Tibial nerve (tissue), 4 donors: ENCODE measurements at places on chromosomes 5 and 9.

DNA sequence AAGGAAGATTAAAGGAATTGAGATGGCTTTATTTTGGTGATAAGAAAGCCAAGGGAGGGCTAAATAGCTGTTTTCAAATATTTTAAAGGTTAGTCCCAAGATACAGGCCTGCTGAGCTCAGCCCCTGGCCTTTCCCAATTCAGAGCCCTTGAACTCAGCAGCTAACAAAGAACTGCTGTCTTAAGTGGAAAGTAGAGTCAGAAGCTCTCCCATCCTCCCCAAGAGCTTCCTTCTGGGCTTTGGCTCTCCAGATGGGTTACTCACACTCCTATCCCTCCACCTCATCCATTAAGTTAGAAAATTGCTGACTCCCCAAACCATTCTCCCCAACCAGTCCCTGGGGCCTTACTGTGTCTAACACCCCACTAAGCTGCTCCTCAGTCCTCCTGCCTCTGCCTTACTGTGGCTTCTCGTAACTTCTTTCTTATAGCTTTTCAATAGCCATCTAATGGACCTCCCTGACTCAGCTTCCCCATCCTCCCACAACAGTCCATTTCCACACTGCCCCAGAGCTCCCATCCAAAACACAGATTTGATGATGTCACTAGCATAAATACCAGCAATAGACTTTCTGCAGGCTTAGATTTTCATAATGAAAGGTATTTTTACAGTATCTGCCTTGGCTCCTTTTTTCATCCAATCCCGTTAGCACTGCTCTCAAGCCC, 239.1 kb downstream of the ENC1 start:
- no peak for DNase-seq

GRCh38 chr5:14732991-14733390, 68.5 kb downstream of the OTULIN start:
- no peak for DNase-seq

DNA sequence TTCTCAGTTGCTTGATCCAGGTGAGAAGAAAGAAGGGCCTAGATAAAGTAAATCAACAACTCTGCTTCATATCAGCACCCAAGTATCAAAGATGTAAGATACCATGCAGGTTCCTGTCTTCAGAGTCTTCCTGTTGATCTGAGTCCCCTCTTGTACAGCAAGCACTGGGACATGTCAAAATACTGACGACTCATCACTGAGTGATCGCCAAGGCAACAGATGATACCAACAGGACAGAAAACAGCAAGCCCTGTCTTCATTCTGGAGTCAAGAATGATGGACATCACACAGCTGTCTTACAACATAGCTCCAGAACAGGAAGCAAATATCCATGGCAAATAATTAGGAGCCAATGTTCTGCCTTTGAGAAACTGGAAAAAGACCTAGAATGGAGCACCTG, 83.7 kb downstream of the TARS1 start:
- no peak for DNase-seq

GRCh38 chr5:80957031-80957761, 3.0 kb upstream of the RASGRF2 start:
- DNase-seq = no peak

- no peak for DNase-seq
Observed at GRCh38 chr5:21709770-21710169, 1143.4 kb downstream of the CDH12 start.

DNA sequence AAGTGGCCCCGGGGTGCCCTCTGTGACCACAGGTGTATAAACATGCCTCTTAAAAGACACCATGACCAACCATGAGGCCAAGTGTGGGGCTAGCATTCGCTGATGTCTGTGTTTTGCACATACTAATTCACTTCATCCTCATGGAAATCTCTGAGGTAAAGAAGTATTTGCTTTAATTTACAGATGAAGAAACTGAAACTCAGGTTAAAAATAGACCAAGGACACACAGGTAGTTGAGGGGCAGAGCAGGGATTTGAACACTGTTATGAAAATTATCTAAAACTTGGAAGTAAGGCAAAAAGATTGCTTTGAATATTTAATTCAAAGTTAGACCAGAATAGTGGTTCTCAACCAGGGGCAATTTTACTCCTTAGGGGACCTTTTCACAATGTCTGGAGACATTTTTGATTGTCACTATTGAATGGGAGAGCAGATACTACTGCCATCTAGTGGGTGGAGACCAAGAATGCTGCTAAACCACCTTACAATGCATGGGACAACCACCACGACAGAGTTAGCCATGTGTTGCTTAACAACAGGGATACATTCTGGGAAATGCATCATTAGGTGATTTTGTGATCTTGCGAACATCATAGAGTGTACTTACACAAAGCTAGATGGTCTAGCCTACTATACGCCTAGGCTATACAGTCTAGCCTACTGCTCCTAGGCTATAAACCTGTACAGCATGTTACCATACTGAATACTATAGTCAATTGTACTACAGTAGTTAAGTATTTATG, 8.0 kb upstream of the FXN start:
- DNase-seq = no peak

GRCh38 chr5:159459951-159460538, 129.8 kb upstream of the IL12B start:
- no peak for DNase-seq

DNA sequence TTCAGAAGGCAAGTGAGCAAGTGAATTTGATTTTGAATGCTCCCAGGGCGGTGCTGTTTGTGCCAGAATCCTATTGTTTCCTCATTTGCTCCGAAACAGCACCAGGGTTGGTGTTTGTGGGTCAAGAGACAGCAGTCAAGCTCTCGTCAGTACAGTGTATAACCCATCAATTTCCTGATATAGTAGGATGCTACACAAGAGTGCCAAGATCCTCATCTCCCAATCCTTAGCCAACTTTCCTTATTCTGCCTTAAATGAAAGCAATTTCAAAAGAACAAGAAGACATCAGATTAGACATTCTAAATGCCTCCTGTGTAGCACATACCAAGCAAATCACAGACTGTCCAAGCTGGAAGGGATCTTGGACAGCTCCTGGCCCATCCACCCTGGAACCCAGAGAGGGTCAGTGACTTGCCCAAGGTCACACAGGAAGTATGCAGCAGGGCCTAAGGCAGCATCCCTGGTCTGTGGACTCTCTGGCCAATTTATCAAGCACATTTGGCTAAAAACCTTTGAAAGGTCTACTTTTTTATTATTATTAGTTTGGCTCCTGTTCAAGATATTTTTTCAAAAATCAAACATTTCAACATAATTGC, 4.5 kb downstream of the WHRN start:
- DNase-seq = no peak

- DNase-seq = no peak
Observed at GRCh38 chr9:34443976-34444375, 14.4 kb downstream of the FAM219A start.

GRCh38 chr5:103117471-103117991, 2.4 kb downstream of the GIN1 start:
- no peak for DNase-seq

DNA sequence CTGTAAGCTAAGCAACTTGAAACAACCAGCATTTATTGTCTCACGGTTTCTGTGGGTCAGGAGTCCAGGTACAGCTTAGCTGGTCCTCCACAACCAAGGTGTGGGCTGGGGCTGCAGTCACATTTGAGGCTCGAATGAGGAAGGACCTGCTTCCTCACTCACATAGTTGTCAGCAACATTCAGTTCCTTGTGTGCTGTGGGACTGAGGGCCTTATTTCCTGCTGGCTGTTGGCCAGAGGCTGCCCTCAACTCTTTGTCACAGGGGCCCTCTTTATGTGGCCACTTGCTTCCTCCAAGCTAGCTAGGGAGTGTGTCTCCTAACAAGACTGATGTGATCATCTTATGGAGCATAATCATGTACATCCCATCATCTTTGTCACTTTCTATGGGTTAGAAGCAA, 29.2 kb upstream of the SEMA4D start:
- DNase-seq = no peak

DNA sequence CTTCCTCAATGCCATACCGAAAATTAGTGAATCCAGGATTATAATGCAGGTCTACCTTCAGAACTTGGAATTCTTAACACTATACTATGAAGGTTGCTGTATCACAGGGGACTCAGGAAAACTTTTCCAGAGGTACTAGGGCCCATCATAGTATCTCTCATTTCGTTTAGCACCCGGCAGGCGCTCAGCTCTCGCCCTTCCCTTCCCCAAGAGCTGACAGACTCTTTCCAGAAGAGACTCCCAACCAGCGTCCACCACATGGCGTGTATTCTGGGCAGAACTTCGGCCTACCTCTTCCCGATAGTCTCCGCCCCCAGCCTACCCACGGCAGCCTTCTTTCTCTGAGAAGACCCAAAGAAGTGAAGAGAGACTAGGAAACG, 271 bp downstream of the NOL8 start:
- DNase-seq = no peak

DNA sequence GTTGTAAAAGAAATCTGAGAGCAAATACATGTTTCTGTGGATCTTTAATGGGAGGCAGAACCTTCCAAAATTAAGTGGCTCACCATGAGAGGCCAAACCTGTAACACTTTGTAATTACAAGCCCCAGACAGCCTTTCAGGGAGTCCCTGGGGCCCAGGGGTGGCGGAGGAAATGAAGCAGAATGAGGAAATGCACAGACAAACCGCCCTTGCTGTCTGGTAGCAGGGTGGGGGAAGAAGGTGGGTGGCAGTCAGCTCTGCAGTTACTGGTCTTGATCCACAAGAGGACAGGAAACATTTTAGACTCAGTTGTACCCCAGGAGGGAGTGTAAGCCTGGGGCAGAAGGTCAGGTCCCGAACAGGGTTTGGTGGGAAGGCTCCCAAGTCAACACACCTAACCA, 6.5 kb downstream of the ARL14EPL start:
- DNase-seq = no peak

DNA sequence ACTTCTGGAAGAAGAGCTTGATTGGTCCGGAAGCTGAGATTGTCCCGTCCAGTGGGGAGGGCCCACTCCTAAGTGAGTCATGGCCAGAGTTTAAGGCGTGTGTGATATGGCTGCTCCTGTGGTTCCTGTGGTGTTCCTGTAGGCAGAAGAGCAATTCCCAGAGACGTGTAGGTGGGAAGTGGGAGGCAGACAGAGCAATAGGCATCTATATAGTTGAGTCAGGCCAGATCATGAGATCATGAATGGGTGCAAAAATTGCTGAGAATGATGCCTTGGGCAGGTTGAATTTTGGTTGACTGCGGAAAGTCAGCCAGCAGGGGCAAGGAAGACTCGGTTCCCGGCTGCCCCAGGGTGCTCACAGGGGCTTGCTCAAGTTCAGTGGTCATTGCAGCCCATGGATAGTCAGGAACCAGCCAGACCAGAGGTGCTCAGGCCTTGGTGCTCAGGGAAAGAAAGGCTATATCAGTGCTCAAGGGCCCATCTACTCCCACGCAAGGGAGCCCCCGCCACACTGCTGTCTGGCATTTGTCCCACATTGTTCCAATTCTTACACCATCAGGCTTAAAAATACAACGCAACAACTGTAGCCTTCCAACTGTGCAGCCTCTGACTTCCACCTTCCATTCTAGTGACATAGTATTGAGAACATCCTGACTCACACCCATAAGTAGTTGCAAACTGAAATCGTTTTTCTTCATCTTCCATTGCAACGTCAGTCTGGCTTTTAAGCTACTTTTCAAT, 21.0 kb upstream of the GSN start:
- no peak for DNase-seq

DNA sequence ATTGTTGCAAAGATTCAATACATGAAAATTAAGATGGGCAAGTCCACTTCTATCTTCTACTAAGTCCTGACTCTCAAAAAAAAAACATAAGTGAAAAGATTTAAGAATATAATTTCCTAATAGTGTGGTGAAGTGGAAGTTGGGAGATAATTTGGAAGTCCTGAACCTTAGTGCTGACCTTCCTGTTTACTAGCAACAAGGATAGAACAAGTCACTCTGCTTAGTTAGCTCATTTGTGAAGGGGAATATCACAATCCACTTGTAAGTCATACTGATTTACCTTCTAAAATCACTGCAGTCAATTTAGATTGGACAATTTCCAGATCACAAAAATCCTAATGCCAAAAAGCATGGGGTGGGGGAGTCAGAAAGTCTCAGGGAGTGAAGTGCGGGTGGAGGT, 43.4 kb upstream of the PCSK5 start:
- DNase-seq = no peak

- no peak for DNase-seq
Observed at GRCh38 chr5:163496286-163496685, 9.1 kb upstream of the MAT2B start.

DNA sequence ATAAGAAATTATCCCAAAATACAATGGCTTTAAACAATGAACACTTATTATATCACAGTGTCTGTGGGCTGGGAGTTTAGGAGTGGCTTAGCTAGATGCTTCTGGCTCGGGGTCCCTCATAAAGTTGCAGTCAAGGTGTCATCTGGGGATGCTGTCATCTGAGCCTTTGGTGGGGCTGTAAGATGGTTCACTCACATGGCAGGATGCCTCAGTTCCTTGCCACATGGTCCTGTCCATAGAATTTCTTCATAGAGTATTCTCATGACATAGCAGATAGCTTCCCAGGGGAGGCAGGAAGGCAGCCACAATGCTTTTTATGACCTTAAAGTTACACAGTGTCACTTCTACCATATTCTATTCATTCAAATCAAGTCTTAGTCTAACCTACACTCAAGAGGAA, 51.2 kb upstream of the HMHB1 start:
- no peak for DNase-seq

- DNase-seq = no peak
Observed at GRCh38 chr5:116772806-116773205, 198.2 kb upstream of the SEMA6A start.

- no peak for DNase-seq
Observed at GRCh38 chr5:38872826-38873225, 27.0 kb downstream of the OSMR start.

GRCh38 chr9:100196828-100197227, 97.8 kb downstream of the INVS start:
- no peak for DNase-seq

GRCh38 chr5:174816858-174817257, 92.5 kb downstream of the MSX2 start:
- DNase-seq = no peak

GRCh38 chr9:136784997-136785361, 6.2 kb upstream of the TMEM141 start:
- DNase-seq = no peak

GRCh38 chr9:127968042-127968441, 12.7 kb downstream of the EEIG1 start:
- no peak for DNase-seq

GRCh38 chr5:149731332-149731616, 1.2 kb downstream of the PPARGC1B start:
- no peak for DNase-seq

GRCh38 chr5:114237766-114238165, 124.1 kb upstream of the KCNN2 start:
- no peak for DNase-seq

DNA sequence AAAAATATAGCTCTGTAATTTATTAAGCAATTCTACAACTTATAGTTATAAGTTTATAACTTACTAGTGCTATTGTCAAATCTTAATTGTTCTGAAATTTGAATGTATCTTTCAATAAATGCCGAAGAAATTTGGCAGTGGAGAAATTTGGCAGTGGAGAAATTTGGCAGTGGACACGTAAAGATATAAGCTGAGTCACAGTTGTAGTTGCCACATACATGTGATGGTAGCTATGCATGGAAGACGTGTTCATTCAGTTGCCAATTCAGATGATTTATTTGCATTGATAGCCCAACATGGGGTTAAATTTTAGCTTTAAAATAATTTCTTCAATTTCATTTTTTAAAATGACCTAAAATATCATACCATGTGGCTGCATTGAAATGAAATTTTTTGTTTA, 127.8 kb upstream of the NR4A3 start:
- DNase-seq = no peak

GRCh38 chr5:52774005-52774410, 13.7 kb upstream of the ITGA1 start:
- DNase-seq = no peak

GRCh38 chr5:142357469-142358090, 32.8 kb upstream of the SPRY4 start:
- DNase-seq = peak; percentile 16
